ENCODE measurements at places on chromosomes 3 and 15. TPM values are rescaled to one million over a fixed set of nuclear protein-coding genes. Genes with fewer than 3 reads are reported as not detected.

DNA sequence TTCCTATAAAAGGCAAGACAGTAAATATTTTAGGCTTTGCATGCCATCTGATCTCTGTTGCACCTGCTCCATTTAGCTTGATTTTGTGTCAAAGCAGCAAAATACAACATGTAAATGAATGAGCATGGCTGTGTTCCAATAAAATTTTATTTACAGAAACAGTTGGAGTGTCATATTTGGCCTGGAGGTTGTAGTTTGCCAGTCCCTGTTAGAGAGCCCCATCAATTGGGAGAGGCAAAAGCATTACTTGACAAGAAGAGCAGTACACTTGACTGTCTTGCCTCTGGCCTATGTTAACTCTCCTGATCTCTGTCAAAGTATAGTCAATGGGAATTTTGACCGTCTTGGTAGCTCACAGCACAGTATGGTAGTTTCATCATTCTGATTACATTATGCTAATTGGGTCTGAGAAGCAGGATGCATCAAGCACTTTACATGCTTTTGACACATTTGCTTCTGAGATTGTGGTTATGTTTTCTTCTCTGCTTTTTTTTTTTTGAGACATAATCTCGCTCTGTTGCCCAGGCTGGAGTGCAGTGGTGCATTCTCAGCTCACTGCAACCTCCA lies 35.4 kb downstream of the SLC28A2 start:
- H3K36me3 ChIP-seq = no peaks in the 10 kb centered on the region
- no peaks in the 10 kb centered on the region for H3K4me1 ChIP-seq
- DNase-seq = no peak
- H3K27me3 ChIP-seq = no peaks in the 10 kb centered on the region

The NCKIPSD gene
- 36.1 TPM for total RNA-seq

- H3K27ac ChIP-seq = no peak overlapping the region
- no peaks in the 10 kb centered on the region for H3K36me3 ChIP-seq
- H3K4me3 ChIP-seq = no peak overlapping the region
- DNase-seq = no peak
- peaks cover 13% of the 10 kb centered on the region for H3K4me1 ChIP-seq
These were observed 34.1 kb downstream of the LINGO1 start for GRCh38 chr15:77598644-77599043.

DNA sequence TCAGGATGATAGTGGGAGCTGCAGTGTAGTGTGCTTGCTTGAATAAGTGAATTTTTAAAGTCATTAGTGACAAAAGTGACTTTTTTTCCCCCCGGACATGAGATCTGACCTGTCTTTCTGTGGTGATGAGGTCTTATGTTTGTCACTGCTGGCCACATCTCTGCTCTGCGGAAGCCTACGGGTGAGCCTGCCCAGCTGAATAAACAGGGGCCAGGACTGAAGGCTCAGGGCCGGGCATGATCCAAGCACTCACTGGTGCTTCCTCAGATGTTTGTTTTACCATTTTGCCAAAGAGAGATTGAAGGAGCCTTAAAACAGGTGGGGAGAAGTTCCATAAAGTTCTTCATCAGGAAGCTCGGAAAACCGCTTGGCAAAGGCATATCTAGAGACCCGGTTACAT lies 35.0 kb downstream of the RPL39L start:
- H3K4me1 ChIP-seq = peaks cover 31% of the 10 kb centered on the region
- no peaks in the 10 kb centered on the region for H3K27me3 ChIP-seq
- DNase-seq = no peak
- no peaks in the 10 kb centered on the region for H3K36me3 ChIP-seq
- H3K4me3 ChIP-seq = no peak overlapping the region

DNA sequence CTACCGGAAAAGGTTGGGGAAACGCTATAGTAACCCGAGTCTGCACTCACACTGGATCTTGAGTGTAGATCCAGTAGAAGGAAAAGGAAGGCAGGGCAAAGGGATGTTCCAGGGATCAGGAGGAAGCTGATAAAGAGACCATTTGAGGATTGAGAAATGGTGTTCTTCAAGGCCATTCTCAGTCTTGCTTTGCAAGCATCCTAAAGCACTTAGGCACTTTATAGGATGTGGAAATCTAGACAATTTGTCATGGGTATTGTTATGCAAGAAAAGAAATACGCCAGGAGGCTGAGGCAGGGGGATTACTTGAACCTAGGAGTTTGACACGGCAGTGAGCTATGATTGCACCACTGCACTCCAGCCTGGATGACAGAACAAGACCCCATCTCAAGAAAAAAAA lies 13.2 kb upstream of the SCAMP5 start:
- no peaks in the 10 kb centered on the region for H3K36me3 ChIP-seq
- H3K27me3 ChIP-seq = no peaks in the 10 kb centered on the region
- DNase-seq = no peak
- no peak overlapping the region for H3K27ac ChIP-seq
- peaks cover 4% of the 10 kb centered on the region for H3K4me1 ChIP-seq
- H3K4me3 ChIP-seq = no peak overlapping the region

DNA sequence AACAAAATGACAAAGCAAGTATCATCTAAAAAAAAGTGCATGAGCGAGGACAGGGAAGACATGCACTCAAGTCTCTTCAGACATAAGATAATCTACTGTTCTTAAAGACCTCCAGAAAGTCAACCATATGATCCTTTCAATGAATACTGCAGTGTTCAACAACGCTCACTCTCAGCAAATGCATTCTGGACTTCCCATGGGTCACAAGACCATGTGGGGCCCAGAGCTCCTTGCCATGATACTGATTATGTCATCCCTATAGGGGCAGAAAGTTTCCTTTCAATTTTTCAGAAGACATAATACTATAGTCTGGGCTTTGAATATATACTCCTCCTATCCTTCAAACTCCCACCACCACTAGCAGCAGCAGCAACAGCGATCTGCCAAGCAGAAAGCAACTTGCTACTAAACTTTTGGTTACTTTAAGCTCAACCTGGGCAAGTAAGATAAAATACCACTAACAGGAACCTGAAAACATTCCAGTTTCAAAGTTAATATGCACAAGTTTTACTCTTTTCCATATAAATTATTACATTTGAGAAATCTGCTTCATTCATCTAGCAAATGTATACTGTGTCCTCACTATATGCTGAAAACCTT lies 143.5 kb downstream of the ADAM10 start:
- H3K4me1 ChIP-seq = no peaks in the 10 kb centered on the region
- peaks cover 29% of the 10 kb centered on the region for H3K36me3 ChIP-seq
- no peaks in the 10 kb centered on the region for H3K27me3 ChIP-seq
- no peak overlapping the region for H3K27ac ChIP-seq
- no peak overlapping the region for H3K4me3 ChIP-seq

The ZBED2 gene
- total RNA-seq = not detected

The HAPLN3 gene
- total RNA-seq = not detected
